AG04450 (cell line): ENCODE measurements at places on chromosomes 2 and 18.

DNA sequence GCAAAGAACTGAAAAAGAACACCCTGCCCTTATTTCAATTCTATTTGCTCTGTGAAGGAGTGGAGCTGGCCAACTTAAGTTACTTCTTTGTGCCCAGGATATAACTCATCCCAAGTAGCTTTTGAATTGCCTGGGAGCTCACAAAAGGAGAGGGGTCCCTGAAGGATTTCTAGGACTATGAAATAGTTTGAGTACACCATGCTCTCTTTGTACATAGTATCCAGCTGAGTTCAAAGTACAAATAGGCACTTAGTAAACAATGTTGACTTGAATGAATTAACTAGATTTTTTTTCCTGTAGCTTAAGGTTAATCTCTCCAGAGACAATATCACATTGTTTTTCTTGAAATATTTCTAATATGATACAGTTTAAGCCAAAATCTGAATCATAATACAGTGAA, 47.7 kb downstream of the ZC3H15 start:
- no peak for DNase-seq

DNA sequence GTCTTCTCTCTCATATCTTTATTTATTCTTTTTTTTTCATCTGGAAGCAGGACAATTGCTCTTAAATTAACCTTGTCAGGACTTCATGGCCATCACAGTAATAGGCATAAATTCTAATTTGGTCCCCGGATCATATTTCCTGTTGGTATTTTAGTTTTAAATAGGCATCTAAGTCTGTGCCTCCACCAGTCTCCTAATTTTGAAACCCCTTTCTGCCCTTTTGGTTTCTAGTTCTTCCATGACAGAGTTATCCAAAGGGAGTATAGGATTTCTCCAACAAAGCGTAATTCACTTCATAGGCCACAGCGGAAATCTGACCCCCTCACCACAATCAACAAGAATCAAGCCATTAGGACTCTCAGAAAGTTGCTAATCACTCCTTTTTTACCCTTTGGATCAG, 3.8 kb downstream of the EPHA4 start:
- DNase-seq, result no peak

GRCh38 chr2:134408386-134408785, 154.5 kb downstream of the MGAT5 start:
- DNase-seq, result no peak

DNA sequence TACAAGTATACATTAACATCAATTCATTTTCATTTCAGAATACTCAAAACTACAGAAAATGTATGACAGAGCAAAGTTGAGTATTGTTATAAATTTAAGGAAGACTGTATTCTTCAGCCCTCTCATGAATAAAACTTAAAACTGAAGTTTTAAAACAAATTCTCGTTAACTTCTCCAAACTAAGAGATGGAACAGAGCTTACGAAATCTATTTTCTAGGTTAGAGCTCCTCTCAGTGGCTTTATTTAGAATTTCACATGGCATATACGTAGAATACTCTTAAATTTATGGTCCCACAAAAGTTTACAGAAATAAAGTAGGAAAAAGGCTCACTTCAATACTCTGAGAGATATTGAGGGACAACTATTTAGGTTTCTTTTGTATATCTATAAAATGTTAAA, 612.1 kb downstream of the KCNJ3 start:
- no peak for DNase-seq
